RWPE2 (cell line): ENCODE measurements at places on chromosomes 5 and 9.

DNA sequence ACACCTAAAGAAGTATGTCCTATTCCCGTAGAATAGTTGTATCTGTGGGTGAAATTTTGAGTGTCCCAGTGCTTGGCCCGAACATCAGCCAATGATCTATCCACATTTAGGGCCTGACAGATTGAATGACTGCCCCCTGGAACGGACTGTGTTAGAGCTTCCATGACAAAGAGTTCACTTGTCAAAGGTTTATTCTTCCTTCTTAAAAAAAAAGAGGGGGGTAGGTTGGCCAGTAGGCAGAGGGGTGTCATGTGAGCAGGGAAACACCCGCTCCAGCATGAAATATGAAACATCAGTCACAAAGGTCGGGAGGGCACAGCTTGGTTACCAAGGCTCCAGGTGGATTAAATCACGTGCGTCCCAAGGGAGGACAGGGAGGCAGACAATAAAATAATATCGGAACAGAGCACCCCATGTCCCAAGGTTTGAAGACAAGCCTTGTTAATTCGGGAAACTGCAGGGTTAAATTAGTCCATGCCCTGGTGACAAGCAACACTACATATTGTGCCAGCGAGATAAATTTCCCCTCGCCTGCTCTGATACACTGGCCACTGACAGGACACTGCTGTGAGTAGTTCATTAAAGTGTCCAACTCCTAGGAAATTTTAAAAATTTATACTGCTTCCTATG lies 401.2 kb downstream of the IRX1 start:
- no peak for DNase-seq

DNA sequence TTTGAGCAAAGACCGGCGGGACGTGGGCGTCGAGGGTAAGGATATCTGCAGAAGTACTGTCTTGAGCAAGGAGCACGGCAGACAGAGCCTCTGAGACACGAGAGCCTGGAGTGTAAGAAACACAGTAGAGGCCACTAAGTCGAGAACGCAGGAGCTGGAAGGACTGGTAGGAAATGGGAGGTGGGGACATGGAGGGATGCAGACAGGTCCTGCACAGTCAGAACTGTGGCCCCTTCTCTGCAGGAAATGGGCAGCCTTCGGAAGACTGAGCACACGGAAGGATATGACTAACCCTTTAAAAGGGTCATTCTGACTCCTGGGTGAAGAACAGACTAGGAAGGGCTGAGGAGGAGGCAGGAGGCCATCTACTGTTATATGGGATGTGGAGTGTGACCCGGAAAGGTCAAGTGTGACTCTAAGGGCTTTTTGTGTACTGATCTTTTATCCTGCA lies 1.4 kb upstream of the CAMSAP1 start:
- no peak for DNase-seq

- DNase-seq: no peak
Observed at GRCh38 chr5:55634209-55634805, 77.8 kb downstream of the SLC38A9 start.

- no peak for DNase-seq
Observed at GRCh38 chr5:24555229-24555628, 89.5 kb downstream of the CDH10 start.

GRCh38 chr5:124055751-124056150 lies 543.8 kb downstream of the CSNK1G3 start:
- no peak for DNase-seq

GRCh38 chr9:124890179-124890578 lies 28.2 kb downstream of the ARPC5L start:
- DNase-seq: no peak

- no peak for DNase-seq
Observed at GRCh38 chr9:124122813-124123462, 111.4 kb downstream of the LHX2 start.

DNA sequence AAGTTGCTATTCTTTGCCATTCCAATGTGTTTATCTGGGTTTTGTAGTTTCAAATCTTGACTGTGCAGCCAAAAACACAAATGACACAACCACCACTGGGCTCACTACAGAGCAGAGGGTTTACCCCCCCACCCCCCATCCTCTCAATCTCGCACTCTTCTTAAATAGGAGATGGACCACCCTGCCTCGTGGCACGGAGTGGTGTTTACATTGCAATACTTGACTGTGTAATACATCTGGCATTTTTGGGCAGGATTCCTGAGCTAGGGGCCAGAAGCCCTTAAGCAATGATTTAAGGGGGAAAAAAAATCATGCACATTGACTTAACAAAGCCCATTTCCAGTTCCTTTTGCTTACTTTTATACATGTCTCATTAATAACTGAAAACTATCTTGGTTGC lies 19.0 kb downstream of the PTCH1 start:
- DNase-seq: no peak

DNA sequence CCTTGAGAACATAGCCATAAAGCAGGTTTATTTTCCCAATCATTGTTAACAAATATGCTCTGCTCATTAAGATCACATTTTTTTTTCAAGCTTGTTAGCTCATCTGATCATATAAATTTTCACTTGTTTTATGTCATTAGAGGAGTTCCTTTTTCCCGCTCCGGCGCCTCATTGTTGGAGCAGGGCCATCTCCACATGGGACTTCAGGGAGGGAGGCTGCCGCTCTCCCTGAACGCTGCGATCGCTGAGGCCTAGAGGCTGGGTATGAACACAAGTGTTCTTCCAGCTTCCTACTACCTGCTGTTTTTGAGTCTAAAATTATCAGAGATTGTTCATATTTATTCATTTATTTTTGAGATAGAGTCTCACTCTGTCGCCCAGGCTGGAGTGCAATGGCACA lies 246.9 kb downstream of the MPDZ start:
- DNase-seq: no peak

GRCh38 chr5:88778736-88779135 lies 104.2 kb downstream of the MEF2C start:
- DNase-seq: no peak

- DNase-seq: no peak
Observed at GRCh38 chr5:177330991-177331842, 19.5 kb upstream of the MXD3 start.

DNA sequence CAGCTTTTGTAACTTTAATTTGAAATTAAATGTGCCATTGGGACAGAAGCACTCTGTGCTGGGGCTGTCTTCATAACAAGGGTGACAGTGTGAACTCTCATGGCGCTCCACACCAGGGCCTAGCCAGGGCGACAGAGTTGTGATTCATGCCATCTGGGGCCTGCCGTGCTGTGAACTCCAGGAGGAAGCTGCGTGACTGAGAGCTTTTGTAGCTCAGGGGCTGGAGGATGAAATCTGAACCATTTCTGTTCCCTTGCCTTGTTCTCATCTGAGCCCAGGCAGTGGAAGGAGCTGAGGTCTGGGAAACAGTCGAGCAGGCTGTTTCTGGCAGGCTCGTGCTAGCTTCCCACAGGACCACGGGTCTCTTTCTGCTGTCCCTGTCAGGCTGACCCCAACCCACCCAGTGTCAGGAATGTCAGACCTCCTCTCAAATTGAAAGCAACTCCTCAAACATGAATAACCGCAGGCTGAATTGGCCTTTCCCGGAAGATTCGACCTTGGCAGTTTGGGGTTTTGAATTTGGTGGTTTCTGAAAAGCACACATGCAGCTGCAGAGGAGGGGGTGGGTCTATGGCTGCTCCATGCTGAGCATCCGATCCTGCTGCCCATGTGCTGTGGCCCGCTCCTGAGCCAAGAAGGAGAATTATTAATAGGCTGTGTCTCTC lies 69.2 kb upstream of the RPS23 start:
- no peak for DNase-seq

DNA sequence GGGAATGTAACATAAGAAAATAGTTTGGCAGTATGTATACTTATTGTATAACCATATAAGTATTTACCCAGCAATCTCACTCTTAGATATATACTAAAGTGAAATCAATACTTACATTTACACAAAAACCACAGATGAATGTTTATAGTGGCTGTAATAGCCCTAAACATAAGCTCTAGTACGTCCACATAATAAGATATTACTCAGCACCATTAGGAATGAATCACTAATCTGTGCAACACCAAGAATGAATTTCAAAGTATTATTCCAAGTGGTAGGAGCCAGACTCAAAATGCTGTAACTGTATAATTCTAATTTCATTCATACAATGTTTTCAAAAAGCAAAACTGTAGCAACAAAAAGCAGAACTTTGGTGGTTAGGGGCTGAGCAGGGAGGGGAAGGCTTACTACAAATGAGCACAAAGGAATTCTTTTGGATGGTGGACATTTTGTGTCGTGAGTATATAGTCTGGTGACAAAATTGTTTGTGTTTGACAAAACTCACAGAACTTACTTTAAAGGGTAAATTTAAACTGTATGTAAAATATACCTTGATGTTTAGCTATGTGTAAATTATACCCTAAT lies 11.9 kb upstream of the C5orf46 start:
- no peak for DNase-seq

GRCh38 chr5:180402716-180403115 lies 49.6 kb upstream of the GFPT2 start:
- no peak for DNase-seq

- no peak for DNase-seq
Observed at GRCh38 chr9:6827439-6828145, 69.8 kb downstream of the KDM4C start.
